ENCODE measurements at places on chromosomes 7 and 10.

GRCh38 chr7:95421000-95421846 lies 13.6 kb downstream of the PON2 start:
- peaks cover 3% of the 10 kb centered on the region for H3K36me3 ChIP-seq
- H3K27ac ChIP-seq = peak overlapping the region; percentile 17
- H3K4me1 ChIP-seq = peaks cover 13% of the 10 kb centered on the region
- DNase-seq = no peak
- H3K27me3 ChIP-seq = no peaks in the 10 kb centered on the region
- no peak overlapping the region for H3K4me3 ChIP-seq

DNA sequence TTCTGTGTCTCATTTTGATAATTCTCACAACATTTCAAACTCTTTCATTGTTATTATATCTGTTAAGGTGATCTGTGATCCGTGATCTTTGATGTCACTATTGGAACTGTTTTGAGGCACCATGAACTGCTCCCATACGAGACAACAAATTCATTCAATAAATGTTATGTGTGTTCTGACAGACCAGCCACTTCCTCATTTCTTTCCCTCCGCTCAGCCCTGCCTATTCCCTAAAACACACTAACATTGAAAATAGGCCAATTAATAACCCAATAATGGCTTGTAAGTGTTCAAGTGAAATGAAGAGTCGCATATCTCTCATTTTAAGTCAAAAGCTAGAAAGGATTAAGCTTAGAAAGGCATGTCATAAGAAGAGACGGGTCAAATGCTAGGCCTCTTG lies 45.2 kb downstream of the RNF133 start:
- H3K27me3 ChIP-seq = no peaks in the 10 kb centered on the region
- no peak for DNase-seq
- H3K36me3 ChIP-seq = no peaks in the 10 kb centered on the region
- no peaks in the 10 kb centered on the region for H3K4me1 ChIP-seq

GRCh38 chr7:2950578-2950977 lies 93.1 kb downstream of the CARD11 start:
- no peak overlapping the region for H3K4me3 ChIP-seq
- H3K27ac ChIP-seq = no peak overlapping the region
- H3K4me1 ChIP-seq = peaks cover 3% of the 10 kb centered on the region
- H3K36me3 ChIP-seq = no peaks in the 10 kb centered on the region

- H3K4me3 ChIP-seq = no peak overlapping the region
- DNase-seq = no peak
- H3K27me3 ChIP-seq = no peaks in the 10 kb centered on the region
- H3K4me1 ChIP-seq = peaks cover 6% of the 10 kb centered on the region
- peak overlapping the region; percentile 39 for H3K27ac ChIP-seq
- no peaks in the 10 kb centered on the region for H3K36me3 ChIP-seq
These were observed 59.5 kb upstream of the PRKG1 start for GRCh38 chr10:51014680-51015389.

GRCh38 chr7:18287482-18287881 lies 208.1 kb upstream of the HDAC9 start:
- no peaks in the 10 kb centered on the region for H3K4me1 ChIP-seq
- no peaks in the 10 kb centered on the region for H3K27me3 ChIP-seq
- no peaks in the 10 kb centered on the region for H3K36me3 ChIP-seq

DNA sequence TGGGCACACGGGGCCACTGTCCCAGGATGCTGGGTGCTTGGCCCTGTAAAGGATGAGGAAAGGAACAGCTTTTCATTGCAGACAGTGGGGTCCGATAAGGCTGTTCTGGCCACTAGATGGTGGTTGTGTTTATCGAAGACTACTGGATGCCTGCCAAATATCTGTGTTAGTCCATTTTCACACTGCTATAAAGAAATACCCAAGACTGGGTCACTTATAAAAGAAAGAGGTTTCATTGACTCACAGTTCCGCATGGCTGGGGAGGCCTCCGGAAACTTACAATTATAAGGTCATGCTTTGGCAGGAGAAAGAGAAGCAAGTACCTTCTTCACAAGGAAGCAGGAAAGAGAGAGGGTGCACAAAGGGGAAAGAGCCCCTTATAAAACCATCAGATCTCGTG lies 32.2 kb upstream of the GARS1 start:
- no peaks in the 10 kb centered on the region for H3K27me3 ChIP-seq
- DNase-seq = no peak
- no peak overlapping the region for H3K4me3 ChIP-seq
- H3K27ac ChIP-seq = no peak overlapping the region
- peaks cover 5% of the 10 kb centered on the region for H3K4me1 ChIP-seq
- peaks cover 33% of the 10 kb centered on the region for H3K36me3 ChIP-seq

- H3K36me3 ChIP-seq = no peaks in the 10 kb centered on the region
- peak overlapping the region; percentile 59 for H3K27ac ChIP-seq
- peaks cover 24% of the 10 kb centered on the region for H3K4me1 ChIP-seq
These were observed 68.0 kb downstream of the HHEX start for GRCh38 chr10:92757711-92758104.

- no peak overlapping the region for H3K27ac ChIP-seq
- no peaks in the 10 kb centered on the region for H3K27me3 ChIP-seq
- H3K36me3 ChIP-seq = no peaks in the 10 kb centered on the region
- no peaks in the 10 kb centered on the region for H3K4me1 ChIP-seq
These were observed 292.0 kb upstream of the MBL2 start for GRCh38 chr10:53064614-53065013.

DNA sequence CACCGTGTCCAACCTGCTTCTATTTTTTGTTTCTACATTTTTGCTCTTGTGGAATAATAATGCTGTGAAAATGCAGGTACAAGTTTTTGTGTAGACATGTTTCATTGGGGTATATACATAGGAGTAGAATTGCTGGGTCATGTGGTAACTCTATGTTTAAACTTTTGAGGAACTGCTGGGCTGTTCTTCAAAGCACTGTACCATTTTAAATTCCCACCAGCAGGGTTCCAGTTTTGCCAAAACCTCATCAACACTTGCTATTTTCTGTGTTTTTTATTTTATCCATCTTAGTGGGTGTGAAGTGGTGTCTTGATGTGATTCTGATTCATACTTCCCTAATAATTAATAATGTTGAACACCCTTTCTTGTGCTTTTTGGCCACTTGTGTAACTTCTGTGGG lies 138.6 kb downstream of the RGS10 start:
- H3K27me3 ChIP-seq = no peaks in the 10 kb centered on the region
- no peak overlapping the region for H3K27ac ChIP-seq
- H3K4me1 ChIP-seq = peaks cover 34% of the 10 kb centered on the region
- no peaks in the 10 kb centered on the region for H3K36me3 ChIP-seq
- DNase-seq = no peak

GRCh38 chr10:106682175-106682574 lies 482.3 kb downstream of the SORCS1 start:
- no peaks in the 10 kb centered on the region for H3K27me3 ChIP-seq
- no peak overlapping the region for H3K4me3 ChIP-seq
- no peaks in the 10 kb centered on the region for H3K36me3 ChIP-seq
- H3K27ac ChIP-seq = no peak overlapping the region

DNA sequence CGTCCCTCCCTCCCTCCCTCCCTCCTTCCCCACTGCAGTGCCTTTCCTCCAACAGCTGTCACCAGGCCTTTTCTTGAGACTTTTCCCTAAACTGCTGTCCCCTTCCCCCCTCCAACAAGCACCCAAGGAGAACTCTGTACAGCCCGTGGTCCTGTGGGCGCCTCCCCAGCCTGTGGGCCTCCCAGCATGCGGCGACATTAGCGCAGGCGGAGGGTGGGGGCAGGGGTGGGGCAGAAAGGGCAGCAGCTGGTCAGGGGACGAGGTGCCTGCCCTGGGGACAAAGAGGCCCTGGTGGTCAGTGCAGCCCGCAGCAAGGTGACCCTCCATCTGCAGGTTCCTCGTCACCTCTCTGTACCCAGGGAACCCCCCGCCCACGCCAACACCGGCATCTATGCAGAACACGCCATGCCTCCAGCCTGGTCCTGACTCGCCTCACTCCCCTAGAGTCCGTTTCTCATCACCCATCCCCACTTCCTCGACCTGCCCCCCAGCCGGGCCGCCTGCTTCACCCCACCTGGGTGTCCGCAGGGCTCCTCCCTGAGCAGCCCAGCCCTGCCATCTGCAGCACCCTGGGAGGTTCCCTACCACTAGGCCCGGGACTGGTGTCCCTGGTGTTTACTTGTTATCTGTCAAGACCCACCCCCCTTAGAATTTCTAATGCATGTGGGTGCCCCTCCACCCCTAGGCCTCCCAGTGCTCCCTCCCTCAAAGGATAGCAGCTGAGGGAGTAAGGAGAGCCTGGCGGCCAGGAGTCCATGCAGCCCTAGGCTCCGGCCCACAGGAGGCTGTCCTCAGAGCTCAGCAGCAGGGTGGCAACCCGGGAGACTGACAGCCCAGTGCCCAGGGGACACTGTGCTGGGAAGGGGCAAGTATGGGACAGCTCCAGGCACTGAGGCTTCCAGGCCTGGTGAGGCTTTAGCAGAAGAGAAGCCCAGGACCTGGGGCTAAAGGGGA lies 147.8 kb downstream of the ARHGAP22 start:
- H3K36me3 ChIP-seq = no peaks in the 10 kb centered on the region
- no peak overlapping the region for H3K4me3 ChIP-seq
- peak; percentile 58 for DNase-seq
- no peaks in the 10 kb centered on the region for H3K27me3 ChIP-seq
- H3K4me1 ChIP-seq = peaks cover 3% of the 10 kb centered on the region

DNA sequence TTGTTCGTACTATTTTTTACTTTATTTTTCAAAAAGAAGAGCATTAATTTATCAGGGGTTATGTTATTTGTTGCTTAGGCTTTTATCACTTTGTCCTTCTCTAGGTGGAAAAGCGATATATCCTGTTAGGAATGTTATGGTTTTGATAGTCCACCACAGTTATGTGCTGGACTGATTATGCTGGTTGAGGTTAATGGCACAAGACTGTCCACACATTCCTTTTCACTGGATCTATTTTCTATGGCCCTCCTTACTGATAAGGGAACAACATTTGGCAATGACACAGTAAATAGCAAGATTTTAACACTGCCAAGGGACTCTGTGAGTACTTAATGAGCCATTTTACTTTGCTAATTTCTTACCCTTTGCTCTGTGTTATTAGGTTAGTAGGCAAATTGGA lies 1212.3 kb downstream of the NXPH1 start:
- no peaks in the 10 kb centered on the region for H3K27me3 ChIP-seq
- H3K4me1 ChIP-seq = no peaks in the 10 kb centered on the region
- H3K27ac ChIP-seq = no peak overlapping the region
- no peak overlapping the region for H3K4me3 ChIP-seq
- no peak for DNase-seq
- no peaks in the 10 kb centered on the region for H3K36me3 ChIP-seq
